HCEC 1CT (cell line): ENCODE measurements at places on chromosomes 6 and 20.

DNA sequence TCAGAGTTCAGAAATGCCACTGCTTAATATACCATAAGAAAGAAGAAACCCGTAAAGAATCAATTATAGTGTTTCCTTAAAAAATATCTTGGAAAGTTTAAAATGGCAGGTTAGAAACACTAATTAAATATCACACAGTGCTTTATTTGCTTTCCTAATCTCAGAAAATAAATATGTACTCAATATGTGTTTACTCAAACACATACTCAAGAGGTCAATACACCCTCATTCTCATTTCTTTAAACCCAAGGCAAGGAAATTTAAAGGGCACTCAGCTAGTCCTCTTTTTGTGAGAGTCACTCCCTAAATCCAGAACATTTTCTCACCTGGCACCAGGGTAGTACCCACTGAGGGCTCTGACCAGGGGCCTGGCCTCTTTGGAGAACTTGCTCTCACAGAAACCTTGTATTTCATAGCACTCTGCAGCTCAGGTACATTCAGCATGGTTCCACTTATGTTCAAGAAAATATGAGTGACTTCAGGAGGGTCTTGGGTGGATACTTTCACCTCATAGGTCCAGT is 38.2 kb downstream of the ROS1 start:
- no peak for DNase-seq

DNA sequence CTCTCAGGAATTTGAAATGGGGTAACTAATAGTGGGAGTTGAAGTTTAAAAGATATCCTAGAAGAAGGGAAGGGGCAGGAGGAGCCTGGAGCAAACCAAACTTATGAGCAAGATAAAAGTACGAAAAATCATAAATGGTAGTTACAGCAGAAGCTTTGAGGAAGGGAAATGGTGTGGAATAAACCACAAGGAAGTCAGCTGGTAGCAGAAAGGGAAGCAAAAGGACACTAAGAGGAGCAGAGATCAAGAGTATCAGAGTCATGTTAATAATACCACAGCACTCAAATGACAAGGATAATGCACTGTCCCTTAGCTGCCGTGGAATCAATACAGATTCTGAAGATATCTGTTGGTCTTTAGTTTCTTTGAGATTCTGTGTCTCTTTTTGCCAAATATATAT is 44.9 kb upstream of the CCDC28A start:
- no peak for DNase-seq

DNA sequence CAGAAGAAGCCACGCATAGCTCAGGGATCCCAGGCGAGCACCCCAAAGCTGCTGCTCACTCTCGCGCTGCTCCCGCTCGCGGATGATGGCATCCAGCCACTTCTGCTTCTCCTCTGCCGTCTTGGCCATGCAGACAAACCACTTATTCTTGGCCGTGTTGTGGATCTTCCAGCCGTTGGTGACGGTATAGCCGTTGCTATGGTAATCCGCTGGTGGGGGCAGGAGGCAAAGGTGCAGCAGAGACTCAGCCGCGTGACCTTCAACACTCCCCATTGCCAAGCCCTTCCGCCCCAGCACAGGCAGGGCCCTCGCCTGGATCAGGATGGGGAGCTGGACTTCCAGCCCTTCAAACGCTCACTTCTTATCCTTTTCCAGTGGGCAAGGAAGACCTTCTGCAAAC is 136.9 kb downstream of the PREX1 start:
- DNase-seq, result no peak

DNA sequence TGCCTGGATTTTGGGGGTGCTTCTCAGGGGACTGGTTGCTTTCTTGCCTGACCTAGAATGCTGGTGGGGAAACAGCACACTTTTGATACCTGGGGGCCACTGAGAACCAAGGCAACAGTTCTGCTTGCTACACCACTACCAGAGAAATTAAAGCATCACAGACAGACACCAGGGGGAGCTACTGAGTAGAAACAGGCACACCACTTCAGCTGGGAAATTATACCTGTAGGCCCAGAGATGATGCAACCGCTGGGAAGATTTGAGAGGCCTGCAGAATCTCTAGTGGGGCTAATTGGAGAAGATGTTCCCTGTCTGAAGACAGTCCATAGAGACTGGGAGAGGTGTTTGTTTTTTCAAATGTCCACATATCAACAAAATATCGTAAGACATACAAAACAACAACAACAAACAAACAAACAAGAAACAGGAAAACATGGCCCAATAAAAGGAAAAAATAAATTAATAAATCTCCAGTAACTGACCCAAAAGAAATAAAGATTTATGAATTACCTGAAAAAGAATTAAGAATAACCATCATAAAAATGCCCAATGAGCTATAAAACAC is 129.4 kb upstream of the RIN2 start:
- peak; percentile 45 for DNase-seq

- no peak for DNase-seq
These were observed 540.5 kb upstream of the IMPG1 start for GRCh38 chr6:76612954-76613353.

DNA sequence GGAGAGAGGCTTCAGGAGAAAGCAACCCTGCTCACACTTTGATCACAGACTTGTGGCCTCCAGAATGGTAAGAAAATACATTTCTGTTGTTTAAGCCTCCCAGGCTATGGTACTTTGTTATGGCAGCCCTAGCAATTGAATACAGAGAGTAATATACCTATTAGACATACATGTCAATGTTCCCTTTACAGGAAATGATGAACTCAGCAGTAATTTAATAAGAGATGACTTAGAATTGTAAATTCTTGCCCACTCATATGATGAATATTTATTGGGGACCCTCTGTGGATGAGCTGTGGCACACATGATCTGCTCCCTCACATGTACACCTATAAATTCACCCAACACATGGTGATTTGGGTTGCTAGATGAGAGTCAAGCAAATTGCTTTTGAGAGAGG is 20.4 kb upstream of the FOXA2 start:
- no peak for DNase-seq

GRCh38 chr6:46288835-46289234 is 118.1 kb upstream of the ENPP5 start:
- DNase-seq, result no peak

- DNase-seq, result peak; percentile 77
These were observed 53.7 kb downstream of the HNF4A start for GRCh38 chr20:44409132-44409600.

GRCh38 chr6:50966986-50967385 is 148.3 kb downstream of the TFAP2B start:
- no peak for DNase-seq

DNA sequence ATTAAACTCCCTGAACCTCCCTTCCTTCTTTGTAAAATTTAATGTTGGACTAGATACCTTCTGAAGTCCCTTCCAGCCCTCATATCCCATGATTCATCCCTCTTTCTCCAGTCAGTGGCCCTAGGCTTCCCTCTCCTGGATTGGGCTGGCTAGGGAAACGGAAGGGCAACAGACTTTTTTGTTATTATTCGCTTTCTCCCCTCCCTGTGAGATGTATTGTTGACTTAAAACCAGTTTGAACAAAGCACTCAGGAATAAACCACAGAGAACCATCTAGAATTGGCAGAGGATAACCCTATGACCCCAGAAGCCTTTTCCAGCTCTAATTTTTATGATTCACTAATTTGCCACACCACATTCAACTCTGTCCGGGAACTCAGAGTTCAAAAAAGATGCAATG is 239.7 kb upstream of the SUPT3H start:
- DNase-seq, result no peak
